NCI-H345 (cell line): ENCODE measurements at places on chromosomes 1 and 21.

DNA sequence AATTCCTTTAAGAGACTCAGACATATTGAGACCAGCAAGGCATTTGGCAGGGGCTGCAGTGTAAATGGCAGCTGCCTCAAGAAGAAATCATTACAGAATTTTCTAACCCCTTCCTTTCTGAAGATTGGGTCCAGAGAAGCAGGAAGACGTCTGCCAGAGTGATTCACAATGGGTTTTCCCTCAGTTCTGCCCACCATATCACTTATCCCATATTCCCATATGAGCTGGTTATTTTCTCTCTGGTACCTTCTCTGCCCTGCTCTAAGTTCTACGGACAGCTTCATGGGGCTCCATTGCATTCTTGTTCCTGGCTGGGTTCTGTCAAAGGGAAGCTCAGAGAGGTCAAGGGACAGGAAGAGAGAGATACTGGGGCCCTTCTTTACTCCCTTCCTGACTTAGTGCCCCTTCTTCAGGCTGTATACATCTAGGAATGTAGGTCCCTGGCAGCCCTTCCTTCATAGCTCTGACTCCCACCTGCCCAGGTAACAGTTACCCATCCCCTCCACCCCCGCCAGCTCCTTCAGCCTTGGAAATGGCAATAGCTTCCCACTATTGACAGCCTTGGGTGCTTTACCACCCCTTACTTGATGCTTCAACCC, 420.6 kb upstream of the DAB1 start:
- DNase-seq, result no peak

GRCh38 chr1:109780982-109781381, 17.3 kb upstream of the EPS8L3 start:
- DNase-seq, result no peak

DNA sequence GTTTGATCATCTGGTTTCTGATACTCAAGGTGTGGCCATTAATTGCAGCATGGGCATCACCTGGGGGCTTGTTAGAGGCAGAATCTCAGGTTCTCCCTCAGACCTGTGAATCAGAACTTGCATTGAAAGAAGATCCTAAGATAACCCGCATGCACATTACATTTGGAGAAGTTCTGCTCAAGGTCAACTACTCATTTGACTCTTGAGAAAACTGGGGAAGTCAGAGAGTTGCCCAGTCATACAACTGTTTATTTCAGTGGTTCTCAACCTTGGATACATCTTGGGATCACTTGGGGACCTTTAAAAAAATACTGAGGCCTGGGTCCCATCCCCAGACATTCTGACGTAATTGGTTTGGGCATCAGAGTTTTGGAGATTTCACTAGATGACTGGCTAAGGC, 30.5 kb downstream of the CAMTA1 start:
- no peak for DNase-seq

DNA sequence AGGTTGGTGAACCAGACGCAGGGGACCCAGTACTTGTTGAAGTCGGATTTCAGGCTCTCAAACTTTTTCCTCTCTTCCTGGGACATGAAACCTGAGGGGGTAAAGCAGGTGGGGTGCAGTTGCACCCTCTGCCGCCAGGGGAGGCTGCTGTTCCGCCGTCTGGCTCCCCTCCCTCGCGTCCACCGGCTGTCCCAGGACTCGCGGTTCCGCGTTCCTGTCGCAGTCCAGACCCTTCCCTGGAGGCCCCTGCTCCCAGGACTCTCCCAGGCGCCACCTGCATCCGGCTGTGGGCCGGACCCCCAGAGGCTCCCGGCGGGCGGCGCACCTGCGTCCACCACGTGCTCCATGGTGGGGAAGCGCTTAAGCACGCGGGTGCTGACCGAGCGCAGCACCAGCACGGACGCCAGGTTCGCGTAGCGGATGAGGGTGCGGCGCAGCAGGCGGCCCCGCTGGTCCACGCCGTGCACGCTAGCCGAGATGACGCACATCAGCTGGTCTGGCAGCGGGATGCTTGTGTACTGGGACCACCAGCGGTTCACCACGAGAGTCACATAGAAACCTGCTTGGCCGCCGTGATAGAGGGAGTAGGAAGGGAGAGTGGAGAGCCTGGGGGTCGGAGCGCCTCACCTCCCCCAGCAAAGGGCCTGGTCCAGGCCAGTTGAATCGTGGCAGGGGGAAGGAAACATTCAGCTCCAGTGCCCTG, 1.7 kb downstream of the BEST4 start:
- no peak for DNase-seq

- DNase-seq, result no peak
Observed at GRCh38 chr1:178038372-178038771, 55.5 kb upstream of the RASAL2 start.

DNA sequence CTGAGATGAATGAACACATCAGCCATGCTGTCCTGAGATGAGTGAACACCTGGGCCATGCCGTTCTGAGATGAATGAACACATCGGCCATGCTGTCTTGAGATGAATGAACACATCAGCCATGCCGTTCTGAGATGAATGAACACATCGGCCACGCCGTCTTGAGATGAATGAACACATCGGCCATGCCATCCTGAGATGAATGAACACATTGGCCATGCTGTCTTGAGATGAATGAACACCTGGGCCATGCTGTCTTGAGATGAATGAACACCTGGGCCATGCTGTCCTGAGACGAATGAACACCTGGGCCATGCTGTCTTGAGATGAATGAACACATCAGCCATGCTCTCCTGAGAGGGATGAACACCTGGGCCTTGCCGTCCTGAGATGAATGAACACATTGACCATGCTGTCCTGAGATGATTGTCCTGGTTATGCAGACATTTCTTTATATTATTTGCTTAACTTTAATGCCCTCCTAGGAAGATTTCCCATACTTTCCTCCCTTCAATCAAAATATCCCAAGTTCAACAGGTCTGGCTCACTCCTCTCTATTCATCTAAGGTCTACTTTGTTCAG, 48.6 kb upstream of the COL6A1 start:
- DNase-seq, result no peak
